RWPE1 (cell line): ENCODE measurements at places on chromosomes 11 and 22.

DNA sequence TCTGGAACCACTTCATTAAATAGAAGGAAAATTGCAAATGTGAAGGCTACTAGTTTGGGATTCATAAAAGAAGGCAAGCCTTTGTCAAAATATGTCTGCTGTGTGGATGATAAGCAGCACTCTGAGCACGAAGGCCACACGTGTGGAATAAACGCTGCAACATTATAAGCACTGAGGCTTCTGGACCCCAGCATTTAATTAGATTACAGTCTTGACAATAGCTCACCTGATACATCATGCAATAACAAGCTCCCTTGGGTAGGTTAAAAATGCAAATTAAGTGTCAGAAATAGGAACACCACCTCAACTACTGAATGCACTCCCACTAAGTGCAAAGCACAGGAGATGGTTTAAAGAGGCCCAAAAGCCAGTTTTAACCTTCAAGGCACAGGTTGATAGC is 179.3 kb downstream of the LARGE1 start:
- no peak for DNase-seq

DNA sequence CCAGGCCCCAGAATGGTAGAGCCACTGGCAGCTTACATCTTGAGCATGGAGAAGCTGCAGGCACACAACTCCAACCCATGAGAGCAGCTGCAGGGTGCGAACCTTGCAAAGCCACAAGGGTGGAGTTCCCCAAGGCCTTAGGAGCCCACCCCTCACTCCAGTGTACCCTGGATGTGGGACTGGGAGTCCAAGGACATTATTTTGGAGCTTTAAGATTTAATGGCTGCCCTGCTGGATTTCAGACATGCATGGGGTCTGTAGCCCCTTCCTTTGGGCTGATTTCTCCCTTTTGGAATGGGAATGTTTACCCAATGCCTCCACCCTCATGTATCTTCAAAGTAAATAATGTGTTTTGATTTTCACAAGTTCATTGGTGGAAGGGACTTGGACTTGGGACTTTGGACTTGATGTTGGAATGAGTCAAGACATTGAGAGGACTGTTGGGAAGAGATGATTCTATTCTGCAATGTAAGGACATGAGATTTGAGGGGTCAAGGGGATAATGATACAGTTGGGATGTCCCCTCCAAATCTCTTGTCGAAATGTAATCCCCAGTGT is 1.1 kb upstream of the KRTAP5-7 start:
- no peak for DNase-seq

- no peak for DNase-seq
Measured at GRCh38 chr22:29480512-29481264, 670 bp downstream of the NEFH start.

- DNase-seq = no peak
Measured at GRCh38 chr22:46185283-46185682, 35.0 kb downstream of the PPARA start.

- no peak for DNase-seq
Measured at GRCh38 chr11:121589946-121590537, 137.3 kb upstream of the SORL1-AS1 start.

DNA sequence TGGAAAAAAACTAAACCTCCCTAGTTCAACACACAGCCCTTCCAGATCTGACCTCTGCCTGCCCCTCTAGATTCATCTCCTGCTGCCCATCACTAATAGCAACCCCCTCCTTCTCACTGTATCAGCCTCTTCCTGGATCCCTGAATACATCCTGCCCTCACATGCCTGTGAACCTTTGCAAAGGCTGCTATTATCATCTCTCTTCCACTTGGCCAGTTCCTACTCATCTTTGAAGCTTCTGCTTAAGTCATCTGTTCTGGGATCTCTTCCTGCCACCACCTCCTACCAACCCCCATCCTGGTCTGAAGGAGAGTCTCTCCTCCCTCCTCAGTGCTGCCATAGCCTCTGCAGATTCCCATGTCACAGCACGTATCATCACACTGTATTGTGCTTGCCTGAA is 38.0 kb upstream of the AMOTL1 start:
- no peak for DNase-seq

- DNase-seq = peak; percentile 77
Measured at GRCh38 chr11:65468874-65469333, 29.9 kb upstream of the MALAT1 start.

DNA sequence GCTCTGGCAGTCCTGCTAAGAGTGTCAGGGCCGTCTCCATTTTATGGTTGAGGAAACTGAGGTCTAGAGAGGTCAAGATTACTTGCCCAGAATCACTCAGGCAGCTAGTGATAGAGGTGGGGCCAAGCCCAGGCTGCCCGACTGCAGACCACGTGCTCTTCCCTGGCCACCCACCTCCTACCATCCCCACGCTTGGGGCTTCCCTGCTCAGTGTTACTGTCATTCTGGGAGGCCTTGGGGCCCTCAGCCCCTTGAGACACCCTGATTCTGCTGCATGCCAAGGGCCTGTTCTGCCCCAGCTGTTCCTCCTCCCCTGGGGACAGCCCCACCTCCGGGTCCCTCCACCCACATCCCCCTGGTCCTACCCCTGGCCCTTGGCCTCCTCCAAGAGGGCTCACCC is 17.2 kb upstream of the TAB1 start:
- DNase-seq = no peak

DNA sequence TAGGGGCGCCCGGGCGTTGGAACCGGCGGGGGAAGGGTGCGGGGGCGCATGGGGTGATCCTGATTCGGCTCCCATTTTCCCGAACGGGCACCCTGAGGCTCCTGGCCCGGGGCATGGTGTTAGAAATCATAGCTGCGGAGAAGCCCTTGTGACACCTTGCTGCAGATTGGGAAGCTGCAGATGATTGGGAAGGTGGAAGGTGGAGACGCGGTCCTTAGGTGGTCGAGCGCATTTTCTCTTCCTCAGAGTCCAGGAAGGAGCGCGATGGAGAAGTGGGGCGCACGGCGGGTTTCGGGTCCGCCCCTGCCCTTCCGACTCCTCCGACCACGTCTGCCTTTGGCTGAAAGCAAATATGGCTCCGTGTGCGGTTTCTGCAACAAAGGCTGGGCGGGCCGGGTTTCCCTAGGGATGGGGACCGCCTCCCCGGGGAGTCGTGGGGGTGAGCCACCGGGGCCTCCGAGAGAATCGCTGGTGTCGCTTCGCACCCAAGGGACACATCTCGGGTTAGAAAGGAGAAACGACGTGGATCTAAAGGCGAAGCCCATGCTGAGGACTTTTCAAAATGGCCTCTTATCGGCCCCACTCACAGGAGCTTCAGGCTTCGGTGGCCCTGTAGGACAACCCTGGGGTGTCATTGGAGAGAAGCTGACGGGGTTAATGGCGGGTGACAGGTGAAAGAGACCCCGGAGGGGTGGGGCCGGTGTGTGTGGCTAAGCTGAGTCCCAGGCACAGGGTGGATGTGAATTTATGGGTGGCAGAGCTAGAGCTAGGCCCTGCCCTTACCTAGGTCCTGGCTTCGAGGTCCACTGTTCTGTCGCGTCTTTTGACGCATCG is 707 bp upstream of the FTH1 start:
- DNase-seq = peak; percentile 42

- no peak for DNase-seq
Measured at GRCh38 chr22:46758867-46759290, 3.6 kb upstream of the TBC1D22A start.

GRCh38 chr11:78688460-78688859 is 113.8 kb upstream of the NARS2 start:
- peak; percentile 55 for DNase-seq

- no peak for DNase-seq
Measured at GRCh38 chr11:35626501-35626900, 8.2 kb downstream of the FJX1 start.

DNA sequence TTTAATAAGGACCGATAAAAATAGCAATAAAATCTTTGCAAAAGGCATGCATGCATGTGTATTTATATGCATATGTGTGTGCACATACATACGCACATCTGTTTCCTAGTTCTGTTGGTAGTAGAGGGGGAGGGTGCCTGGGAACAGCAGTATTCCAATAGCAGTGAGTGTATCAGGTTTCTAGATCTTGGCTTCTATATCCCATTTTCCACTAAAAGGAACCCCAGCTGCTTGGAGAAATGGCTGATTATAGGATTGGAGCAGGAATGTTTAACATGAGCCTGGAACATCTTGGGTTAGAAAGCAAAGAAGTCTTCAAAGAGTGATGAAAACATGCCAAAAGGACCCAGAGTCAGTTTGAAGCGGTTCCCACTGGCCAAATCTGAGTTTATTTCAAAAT is 21.0 kb downstream of the TNRC6B start:
- no peak for DNase-seq

- DNase-seq = peak; percentile 94
Measured at GRCh38 chr11:13160806-13161205, 116.8 kb upstream of the BMAL1 start.

GRCh38 chr22:47034905-47035419 is 272.5 kb downstream of the TBC1D22A start:
- DNase-seq = no peak

- no peak for DNase-seq
Measured at GRCh38 chr11:36365907-36366306, 69.8 kb downstream of the PRR5L start.

GRCh38 chr22:43811777-43812148 is 342 bp downstream of the EFCAB6 start:
- DNase-seq = peak; percentile 16

DNA sequence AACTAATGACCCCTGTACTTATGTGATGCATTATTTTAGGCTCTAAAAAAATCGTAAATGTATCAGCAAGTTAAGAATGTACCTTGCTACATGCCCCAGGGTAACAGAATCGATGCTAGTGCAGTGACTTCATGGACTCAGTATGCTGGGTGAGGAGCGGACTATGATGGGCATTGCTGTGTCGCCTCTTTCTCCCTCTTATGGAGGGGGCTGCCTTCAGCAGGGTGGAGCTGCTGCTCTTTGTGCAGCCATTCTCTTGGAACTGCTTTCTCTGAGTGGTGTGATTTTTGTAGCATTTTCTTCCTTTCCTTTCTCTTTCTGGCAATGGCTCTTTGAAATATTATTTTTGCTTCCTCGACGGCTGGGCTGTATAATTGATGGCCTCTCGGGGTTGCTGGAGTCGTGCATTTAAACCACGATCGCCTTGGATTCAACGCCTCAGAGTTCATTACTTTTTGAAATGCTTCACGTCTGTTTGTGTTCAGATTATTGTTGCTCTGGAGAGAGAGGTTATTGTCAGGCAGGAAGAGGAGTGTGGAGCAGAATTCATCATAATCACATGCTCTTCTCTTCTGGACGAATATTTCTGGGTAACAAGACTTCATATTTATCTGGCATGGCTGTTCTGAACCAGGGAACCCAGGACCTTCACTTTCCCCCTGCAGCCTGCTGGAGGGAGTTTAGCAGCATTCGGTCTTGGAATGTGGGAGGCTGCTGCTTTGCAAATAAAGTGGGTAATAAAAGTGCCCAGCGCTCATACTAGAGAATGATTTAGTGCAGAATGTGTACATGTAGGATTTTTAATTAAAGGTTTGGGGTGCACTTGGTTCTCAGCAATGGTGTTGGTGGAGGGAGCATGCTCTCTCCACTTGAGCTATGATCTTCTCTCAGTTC is 804.2 kb downstream of the NTM start:
- DNase-seq = no peak

DNA sequence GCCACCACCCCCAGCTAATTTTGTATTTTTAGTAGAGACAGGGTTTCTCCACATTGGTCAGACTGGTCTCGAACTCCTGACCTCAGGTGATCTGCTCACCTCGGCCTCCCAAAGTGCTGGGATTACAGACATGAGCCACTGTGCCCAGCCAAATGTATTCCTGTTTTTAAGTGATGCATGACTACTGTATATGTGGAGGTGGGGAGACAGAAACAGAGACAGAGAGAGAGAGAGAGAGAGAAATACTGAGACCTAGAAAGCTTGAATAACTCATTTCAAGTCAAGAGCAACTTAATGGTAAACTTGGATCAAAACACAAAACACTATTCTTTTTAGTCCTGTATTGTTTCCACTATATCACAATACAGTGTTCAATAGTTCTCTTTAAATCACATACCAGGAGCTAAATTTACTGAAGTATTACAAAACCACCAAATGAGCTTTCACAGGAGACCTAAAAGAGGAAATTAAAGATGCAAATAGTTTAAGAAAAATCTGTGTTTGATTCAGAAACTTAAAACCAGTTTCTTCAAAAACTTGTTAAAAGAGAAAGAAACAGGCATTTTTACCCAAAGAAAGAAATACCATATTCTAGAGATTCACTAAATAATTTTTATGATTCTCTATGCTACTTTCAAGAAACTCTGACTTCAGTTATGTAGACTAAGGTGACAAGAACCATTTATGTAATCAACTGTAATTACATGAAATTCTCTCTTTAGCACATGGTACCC is 188.7 kb downstream of the ETS1 start:
- DNase-seq = no peak

DNA sequence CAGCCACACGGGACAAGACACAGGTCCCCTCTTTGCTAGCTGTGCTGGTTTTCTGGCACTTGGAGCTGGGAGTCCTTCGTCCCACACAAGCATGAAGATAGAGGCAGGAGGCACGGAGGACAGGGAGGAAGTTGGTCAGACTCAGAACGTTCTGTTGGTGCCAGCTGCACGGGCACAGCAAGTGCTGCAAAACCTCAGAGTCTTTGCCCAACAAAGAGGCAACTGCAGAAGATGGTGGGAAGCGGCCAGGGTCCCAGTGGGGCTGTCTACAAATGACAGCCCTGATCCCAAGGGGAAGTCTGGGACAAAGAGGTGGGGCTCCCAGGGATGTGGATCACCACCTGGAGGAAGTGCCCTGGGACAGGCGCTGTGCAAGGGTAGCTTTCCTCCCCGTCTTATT is 9.4 kb upstream of the OSM start:
- DNase-seq = no peak

DNA sequence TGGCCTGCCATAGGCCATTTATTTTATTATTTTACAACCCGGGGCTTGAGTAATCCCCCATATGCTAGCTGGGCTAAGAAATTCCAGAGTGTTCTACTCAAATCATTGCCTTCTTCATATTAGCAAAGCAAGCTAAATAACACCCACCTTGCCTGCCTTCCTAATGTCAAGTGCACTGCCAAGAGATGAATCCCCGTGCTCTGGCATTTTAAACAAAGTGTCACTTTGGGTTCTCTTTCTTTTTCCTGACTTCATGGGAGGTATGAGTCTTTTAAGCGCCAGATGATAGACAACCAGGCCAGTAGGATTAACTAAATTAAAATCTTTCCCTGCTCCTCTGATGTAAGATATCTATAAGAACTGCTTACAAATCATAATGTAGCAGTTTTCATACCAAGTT is 4.5 kb downstream of the MPPED2 start:
- no peak for DNase-seq

- no peak for DNase-seq
Measured at GRCh38 chr22:33300165-33300564, 242.0 kb upstream of the SYN3 start.
